Stimulated activated CD4-positive, alpha-beta T cell treated with anti-CD3 and anti-CD28 coated beads, Interleukin-15, amount 100 ng/mL, for 48 hours (primary cell): ENCODE measurements at places on chromosomes 5 and 9.

DNA sequence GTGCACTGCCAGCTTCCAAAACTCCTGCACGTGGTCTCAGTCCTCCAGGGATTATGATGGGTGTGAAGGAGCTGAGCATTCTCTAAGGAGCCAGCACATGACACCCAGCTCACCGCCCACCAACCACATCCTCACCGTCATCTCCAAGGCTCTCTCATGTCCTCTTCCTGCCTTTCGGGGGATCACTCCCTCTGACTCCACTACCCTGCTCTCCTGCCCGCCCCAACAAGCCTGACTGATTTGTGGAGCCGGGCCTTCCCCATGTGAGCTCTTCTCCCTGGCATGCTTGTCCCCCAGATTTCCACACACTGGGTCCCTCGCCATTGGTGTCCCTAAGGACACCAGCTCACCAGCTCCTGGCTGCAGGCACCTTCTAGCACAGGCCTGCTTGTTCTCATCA, 1.9 kb downstream of the ABO start:
- no peak for DNase-seq

DNA sequence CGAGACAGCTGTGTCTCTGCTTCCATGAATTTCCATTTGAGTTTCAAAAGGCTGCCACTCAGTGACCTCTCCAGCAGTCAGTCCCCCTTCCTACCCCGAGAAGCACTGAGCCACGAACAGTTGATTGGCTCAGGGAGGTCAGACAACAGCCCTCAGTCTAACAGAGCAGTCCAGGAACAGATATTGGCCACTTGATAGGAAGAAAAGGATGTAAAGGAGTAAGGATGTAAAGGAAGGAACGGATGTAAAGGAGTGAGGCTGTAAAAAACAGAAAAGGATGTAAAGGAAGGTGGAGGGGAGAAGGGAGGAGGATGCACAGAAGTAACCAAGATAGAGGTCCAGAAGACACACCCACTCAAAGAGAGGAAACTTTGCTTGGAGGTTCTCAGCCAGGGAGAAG, 3.2 kb upstream of the NR4A3 start:
- DNase-seq, result no peak

- peak; percentile 27 for DNase-seq
These were observed 1111.8 kb upstream of the ACO1 start for GRCh38 chr9:31272456-31273295.

GRCh38 chr5:33936004-33936380, 194 bp upstream of the RXFP3 start:
- DNase-seq, result peak; percentile 25

- DNase-seq, result no peak
These were observed 25.0 kb upstream of the ERMP1 start for GRCh38 chr9:5857928-5858327.
